H9 (cell line): ENCODE measurements at places on chromosomes 16 and 17. TPM values are rescaled to one million over a fixed set of nuclear protein-coding genes. Genes with fewer than 3 reads are reported as not detected.

GRCh38 chr17:182050-182751 lies 751 bp upstream of the DOC2B start:
- peaks cover 11% of the 10 kb centered on the region; the same call in 1 of the 2 replicates for H3K27me3 ChIP-seq
- no peak for DNase-seq
- no peaks in the 10 kb centered on the region for H3K4me1 ChIP-seq
- no peaks in the 10 kb centered on the region; the same call in 2 of the 3 replicates for H3K36me3 ChIP-seq
- peak overlapping the region; percentile 51 for H3K4me3 ChIP-seq
- no peak overlapping the region for H3K27ac ChIP-seq

- no peak for DNase-seq
- H3K27me3 ChIP-seq: no peaks in the 10 kb centered on the region; the same call in 1 of the 2 replicates
- no peak overlapping the region for H3K27ac ChIP-seq
- no peaks in the 10 kb centered on the region for H3K36me3 ChIP-seq
- H3K4me1 ChIP-seq: peaks cover 9% of the 10 kb centered on the region; the same call in 1 of the 2 replicates
Measured at GRCh38 chr17:50115756-50116155, 14.2 kb downstream of the SAMD14 start.

DNA sequence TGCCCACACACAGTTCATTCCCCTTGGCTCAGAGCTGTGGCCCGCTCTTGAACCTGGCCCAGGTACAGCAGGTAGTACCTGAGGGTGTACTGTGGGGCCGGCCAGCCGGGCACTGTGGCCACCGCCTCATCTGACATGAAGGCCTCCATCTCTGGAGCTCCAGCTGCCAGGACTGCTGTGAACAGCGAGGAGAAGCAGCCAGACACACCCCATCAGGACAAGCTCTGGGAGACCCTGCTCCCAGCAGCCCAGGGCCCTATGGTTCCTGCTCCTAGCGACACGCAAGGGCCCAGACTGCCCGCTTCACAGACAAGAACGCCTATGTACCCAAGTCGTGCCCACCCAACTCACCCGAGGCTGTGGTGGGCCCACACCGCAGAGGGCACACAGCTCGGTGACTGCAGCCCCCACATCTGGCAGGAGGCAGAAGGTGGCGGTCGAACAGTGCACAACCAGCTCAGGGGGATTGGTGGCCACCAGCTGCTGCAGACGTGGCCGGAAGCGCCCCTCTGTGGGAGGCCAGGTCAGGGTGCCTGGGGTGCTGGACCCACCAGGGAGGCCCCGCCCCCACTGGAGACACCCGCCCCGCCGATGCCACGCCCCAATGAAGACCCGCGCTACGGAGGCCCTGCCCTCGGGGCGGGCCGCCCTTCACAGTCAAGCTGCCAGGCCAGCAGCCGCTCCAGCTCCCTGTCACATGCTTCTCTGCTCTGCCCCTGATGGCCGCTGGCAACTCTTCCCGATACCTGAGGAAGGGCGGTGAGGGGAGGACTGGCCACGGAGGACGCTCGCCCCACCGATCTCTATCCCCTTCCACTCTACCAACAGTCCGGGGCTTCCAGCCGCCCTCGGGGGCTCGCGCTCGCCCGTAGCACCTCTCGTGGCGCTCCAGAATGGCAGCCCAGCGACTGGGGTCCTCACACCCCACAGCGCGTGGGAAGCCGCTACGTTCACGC lies 1.1 kb upstream of the STUB1 start:
- no peaks in the 10 kb centered on the region for H3K27me3 ChIP-seq
- H3K4me3 ChIP-seq: peak overlapping the region; percentile 79

GRCh38 chr16:35753559-35754390 lies 2294.4 kb downstream of the TP53TG3F start:
- no peaks in the 10 kb centered on the region; the same call in 1 of the 2 replicates for H3K36me3 ChIP-seq
- H3K27me3 ChIP-seq: no peaks in the 10 kb centered on the region
- no peaks in the 10 kb centered on the region for H3K4me1 ChIP-seq
- DNase-seq: no peak

The VTN gene
- total RNA-seq: 0.13 TPM in 1 of 2 replicates, not detected in the other

DNA sequence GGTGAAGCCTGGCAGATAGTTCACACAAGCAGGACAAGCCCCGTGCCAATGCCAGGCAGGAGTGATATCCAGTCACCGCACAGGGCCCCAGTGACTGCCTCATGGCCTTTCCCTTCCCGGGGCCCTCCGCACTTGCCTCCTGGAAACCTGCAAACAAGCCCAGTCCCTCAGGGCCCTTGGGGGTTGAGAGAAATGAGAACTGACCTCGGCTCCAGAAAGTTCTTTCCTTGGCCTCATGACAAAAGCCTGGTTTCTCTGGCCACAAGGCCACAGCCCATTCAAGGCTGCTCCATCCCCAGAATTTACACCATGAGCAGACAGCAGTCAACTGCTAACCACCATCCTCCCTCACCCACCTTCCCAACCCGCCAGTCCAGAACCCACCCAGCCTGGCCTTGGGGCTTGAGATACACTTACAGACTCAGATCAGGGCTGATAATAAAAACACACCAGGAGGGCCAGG lies 77.6 kb downstream of the CCDC182 start:
- peak; percentile 17 for DNase-seq
- H3K4me3 ChIP-seq: no peak overlapping the region
- H3K4me1 ChIP-seq: peaks cover 3% of the 10 kb centered on the region; the same call in 1 of the 2 replicates
- H3K27ac ChIP-seq: no peak overlapping the region
- no peaks in the 10 kb centered on the region for H3K36me3 ChIP-seq

GRCh38 chr17:39169101-39169500 lies 3.1 kb upstream of the ARL5C start:
- H3K27me3 ChIP-seq: peaks cover 10% of the 10 kb centered on the region; the same call in 1 of the 2 replicates
- H3K4me3 ChIP-seq: no peak overlapping the region
- H3K4me1 ChIP-seq: no peaks in the 10 kb centered on the region; the same call in 1 of the 2 replicates
- H3K36me3 ChIP-seq: peaks cover 3% of the 10 kb centered on the region; the same call in 1 of the 3 replicates
- DNase-seq: no peak
- no peak overlapping the region for H3K27ac ChIP-seq
